Dermis microvascular lymphatic vessel endothelial cell (primary cell): ENCODE measurements at places on chromosomes 6 and 20. TPM values are rescaled to one million over a fixed set of nuclear protein-coding genes. Genes with fewer than 3 reads are reported as not detected.

DNA sequence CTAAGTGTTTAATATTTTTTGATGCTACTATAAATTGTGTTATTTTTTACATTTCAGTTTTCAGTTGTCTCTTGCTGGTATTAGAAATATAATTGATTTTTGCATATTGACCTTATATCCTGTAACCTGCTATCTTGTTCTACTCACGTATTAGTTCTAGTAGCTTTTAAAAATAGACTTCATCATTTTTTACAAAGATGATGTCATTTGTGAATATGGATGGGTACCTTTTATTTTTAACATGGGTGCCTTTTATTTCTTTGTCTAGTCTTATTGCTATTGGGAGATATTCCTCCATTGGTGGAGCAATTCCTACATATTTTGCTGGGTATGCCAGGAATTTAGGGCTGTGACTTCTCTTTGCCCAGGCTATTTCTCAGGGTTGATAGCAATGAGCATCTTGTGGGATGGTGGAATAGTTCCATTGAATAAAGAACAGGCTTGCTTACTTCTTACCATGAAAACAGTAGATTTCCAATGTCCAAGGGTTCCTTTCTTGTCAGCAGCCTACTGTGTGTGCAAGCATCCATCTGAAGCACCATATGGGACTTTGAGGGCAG, 149.7 kb downstream of the CARMIL1 start:
- no peak for DNase-seq

GRCh38 chr6:684831-685636, 7.9 kb downstream of the EXOC2 start:
- no peak for DNase-seq

GRCh38 chr6:169320013-169320412, 66.4 kb upstream of the THBS2 start:
- DNase-seq = no peak

The DEFB124 gene
- total RNA-seq = not detected in 2 replicates

The DYNLT1 gene
- 61.7 and 81.1 TPM in 2 replicates for total RNA-seq

GRCh38 chr6:156262014-156262413, 515.2 kb upstream of the ARID1B start:
- no peak for DNase-seq

GRCh38 chr20:56781108-56781739, 152.1 kb downstream of the TFAP2C start:
- DNase-seq = no peak

DNA sequence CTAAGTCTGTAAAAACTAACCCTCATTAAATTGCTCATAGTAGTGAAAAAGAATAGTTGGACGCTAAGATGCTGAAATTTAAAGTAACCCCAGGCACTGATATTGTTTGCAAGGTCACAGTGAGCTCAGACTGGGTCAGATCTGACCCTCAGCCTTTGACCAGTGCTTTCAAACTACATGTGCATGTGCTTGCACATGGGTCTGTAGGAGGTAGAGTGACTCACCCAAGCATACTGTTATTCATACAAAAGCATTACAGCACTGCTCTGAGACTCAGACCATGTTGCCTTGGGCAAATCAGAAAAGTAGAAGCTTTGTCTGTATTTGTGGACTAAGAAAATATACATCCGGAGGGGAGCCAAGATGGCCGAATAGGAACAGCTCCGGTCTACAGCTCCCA, 326.4 kb upstream of the MARCKS start:
- no peak for DNase-seq

- DNase-seq = no peak
These were observed 262.3 kb downstream of the UTRN start for GRCh38 chr6:144547409-144547808.

The EYA4 gene
- total RNA-seq = under 0.01 and 0.51 TPM in 2 replicates

DNA sequence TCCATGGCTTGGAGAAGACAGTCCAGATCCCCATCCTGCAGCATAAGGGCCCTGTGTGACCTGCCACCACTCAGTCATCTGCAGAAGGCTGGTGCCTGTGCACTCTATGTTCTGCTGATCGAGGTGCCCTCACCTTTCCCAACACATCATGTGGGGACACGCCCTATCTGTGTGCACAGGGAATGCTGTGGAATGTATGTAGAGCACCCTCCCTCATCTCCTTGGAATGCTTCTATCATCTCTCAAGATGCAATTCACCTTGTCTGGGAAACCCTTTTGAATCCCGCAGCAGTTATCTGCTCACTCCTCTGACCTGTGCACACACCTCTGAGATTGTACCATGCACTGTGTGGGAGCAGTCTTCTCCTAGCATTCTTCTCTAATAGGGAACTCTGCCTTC, 207.2 kb upstream of the SSTR4 start:
- DNase-seq = no peak

GRCh38 chr20:40294747-40295146, 394.3 kb downstream of the MAFB start:
- DNase-seq = peak; percentile 97

The CCN2 gene
- 178 and 284 TPM in 2 replicates for total RNA-seq

DNA sequence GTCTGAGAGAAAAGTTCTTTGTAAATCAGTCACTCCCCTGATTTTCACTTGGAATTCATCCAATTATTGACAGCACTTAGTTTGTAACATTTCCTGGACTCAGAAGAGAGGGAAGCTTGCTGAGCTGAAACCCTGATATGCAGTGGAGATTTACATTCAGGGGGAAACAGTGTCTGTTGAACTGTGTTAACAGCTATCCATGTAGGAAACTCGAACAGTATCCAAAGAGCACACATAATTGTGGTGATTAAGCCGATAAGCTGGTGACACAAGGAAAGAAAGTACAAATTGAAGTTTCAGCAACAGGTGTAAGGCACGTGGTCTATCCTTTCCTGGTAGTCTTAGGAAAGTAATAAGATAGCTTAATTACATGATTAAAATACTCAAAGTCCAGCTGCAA, 78.1 kb upstream of the FLRT3 start:
- peak; percentile 3 for DNase-seq

DNA sequence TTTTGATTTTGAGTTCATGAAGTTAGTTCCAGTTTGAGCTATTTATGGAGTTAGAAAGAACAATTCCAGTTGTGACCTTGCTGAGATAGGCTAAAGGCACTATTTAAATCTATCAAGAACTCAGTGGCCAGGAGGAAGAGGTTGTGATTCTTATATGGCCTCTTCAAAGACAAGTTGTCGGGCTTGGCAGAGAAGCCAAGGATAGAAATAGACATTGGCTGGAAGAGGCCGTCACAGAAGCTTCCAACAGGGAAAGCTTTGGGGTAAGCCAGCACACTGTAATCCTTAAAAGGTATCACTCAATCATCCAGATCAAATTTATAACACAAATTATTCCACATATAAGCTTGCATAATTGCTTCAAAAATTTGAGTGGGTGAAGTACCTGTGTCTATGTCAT, 286.1 kb downstream of the SYNE1 start:
- DNase-seq = no peak

DNA sequence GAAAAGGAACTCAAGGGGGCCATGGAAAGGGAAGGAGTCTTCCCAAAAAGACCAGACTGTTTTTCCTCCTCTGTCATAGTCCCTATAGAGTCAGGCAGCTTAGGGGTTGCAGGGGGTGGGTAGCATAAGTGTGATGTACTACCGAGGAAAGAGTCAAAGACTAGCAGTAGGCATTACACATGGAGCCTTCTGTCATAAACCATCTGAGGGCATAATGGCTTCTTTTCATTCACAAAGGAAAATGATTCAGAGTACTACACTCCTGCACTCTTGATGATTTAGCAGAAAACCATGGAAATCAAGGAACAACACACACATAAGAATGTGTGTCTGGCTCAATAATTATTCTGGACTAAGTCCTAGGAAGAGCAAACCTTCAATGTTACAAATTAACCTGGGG, 14.9 kb downstream of the PLN start:
- no peak for DNase-seq

The GUCA1A gene
- total RNA-seq = not detected in 2 replicates

- DNase-seq = no peak
These were observed 134.2 kb downstream of the CEP57L1 start for GRCh38 chr6:109229536-109229935.

The SLC22A2 gene
- total RNA-seq = not detected in 2 replicates

The ACSS1 gene
- total RNA-seq = 9.4 and 12.8 TPM in 2 replicates

DNA sequence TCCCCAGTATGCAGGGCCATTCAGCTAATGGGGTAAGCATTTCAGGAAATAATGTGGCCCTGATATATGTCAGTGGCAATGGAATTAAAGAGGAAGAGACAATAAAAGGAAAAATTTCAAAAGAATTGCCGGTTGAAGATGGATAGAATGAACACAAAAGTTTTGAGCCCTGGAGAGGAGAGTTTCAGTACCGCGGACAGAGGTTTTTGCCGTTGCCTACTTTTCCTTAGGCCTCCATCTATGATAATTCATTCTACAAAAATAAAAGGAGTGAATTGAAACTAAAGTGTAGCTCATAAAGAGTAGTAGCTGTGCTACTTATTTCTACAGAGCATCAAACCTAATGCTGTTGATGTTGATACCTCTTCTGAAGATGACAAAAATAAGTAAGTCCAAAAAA, 140.7 kb downstream of the RNASET2 start:
- DNase-seq = peak; percentile 8

The KHDC3L gene
- not detected in 2 replicates for total RNA-seq

The GINS1 gene
- 5.9 and 15.9 TPM in 2 replicates for total RNA-seq

GRCh38 chr20:58109918-58110635, 118.4 kb downstream of the ANKRD60 start:
- no peak for DNase-seq

DNA sequence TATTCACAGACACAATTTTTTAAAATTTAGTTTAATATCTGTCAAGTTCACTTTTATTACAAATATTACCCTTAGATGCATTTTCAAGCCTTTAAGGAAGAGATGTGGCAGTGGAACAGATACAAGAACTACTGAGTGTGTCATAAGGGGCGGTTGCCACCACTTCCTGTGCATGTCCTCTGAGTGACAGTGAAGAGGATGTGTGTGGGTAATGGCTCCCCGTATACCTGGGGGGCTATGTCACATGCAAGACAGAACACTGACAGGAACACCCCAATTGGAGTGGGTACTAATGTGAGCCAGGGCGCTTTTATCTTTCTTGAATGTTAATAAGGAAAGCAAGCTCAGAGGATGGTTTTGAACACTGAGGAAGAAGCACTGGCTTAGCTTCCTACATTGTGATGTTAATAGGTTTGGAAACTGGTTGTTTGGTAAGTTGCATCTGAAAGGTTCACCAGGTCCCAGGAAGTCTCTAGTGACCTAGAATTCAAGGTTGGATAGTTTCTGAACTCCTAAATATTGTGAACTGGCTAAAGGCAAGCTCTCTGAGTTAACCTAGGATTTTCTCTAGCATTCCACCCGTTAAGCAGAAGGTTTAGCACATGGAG, 83.4 kb upstream of the ASF1A start:
- no peak for DNase-seq

GRCh38 chr6:128000363-128000762, 99.5 kb upstream of the THEMIS start:
- DNase-seq = no peak

DNA sequence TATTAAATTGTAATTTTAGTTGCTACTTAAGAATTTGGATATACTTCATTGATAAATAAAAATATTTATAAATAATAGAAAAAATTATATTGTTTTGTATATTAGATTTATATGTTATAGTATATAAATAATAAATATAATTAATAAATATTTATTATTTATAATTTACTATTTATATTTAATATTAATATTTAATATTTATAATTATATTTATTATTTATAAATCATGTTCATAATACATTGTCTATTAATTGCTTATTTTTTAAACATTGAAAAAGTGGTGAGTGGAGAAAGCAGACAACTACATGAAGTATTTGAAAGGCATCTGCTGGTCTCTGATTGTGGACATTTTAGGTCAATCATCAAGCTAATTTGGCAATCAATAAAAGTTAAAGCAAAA, 464.5 kb downstream of the MMUT start:
- no peak for DNase-seq

DNA sequence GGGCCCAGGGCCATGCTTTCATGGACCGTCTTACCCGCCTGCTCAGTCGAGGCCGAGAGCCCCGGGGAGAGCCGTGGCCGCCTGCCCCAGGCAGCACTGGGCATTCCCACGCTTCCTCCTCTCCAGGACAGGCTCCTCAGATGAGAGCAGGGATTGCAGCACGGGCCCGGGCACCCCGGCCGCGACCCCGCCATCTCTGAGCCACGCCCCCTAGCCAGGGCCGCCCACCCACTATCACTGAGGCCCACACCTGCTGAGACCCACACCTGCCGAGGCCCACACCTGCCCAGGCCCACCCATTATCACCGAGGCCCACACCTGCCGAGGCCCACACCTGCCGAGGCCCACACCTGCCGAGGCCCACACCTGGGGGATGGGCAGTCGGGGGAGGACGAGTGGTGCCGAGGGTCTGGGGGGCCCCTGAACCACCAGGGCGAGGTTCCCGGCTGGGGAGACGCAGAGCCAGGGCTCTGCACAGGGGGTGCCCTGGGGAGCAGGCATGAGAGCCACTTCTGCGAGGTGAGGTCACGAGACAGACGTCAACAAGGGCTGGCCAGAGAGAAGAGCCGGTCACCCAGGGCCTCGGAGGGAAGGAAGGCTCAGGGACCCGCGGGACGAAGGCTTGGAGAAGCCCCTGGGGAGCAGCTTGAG, 235.6 kb downstream of the ERMARD start:
- DNase-seq = no peak

DNA sequence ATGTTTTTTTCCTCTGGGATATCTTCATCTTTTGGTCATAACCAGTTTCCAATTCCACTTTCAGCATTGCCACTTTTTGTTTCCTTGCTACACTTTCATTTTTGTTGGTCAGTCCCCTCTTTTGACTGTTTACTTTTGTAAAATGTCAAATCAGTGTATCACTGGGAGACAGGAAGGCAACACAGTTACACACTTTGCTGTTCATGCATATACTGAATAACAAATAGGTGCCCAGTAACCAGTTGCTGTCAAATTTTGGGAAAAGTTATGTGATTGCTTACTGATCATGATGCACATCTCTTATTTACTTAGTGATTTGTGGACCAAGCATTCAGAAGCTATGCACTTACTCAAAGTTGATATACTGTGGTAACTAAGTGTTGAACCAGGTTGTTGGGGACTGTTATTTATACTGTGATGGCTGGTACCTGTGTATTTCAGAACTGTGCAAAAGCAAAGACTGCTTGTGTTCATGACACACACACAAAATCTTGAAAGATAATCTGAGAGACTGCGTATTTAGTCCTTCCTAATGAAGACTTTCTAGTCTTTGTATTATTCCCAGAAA, 41.0 kb downstream of the ZNF292 start:
- DNase-seq = no peak

DNA sequence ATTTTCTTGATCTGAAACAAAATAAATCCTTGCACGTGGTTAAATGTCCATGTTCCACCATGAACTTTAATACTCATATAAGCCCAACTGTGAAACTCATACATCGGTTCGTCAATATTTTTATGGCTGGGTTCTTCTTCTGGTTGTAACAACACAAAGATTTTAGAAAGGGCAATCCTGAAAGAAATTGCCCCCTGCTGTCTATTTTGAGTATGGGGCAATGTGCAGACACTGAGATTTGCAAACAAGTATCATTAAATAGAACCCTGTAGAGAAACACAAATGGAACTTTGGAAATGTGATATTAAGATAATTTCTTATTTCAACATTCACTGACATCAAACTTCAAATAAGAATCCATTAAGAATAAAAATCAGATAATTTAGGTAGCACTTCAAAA, 80.2 kb upstream of the PHACTR1 start:
- DNase-seq = peak; percentile 6

GRCh38 chr20:23245553-23246181, 104.9 kb upstream of the NXT1 start:
- peak; percentile 47 for DNase-seq
